Activated CD4-positive, CD25-positive, alpha-beta regulatory T cell (primary cell): ENCODE measurements at places on chromosomes 12 and 14.

DNA sequence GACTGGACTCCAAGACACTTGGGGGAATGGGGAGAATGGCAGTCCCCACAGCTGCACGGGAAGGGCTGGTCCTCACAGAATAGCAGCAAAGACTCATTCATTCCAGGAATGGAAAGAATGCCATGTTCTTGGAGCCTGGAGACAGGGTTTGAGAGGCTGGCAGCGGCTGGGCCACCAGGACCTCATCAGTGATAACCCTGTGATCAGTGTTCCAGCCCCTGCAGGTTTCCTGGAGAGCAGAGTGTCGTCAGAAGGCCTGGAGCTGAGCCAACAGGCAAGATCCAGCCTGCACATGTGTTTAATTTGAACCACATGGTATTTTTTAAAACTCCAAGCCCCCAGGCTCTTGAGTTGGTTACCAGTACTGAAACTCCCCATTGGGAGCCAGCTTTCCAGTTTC is 11.3 kb downstream of the BDKRB1 start:
- DNase-seq = no peak

GRCh38 chr14:92325835-92326234 is 2.9 kb downstream of the SLC24A4 start:
- DNase-seq = no peak

- no peak for DNase-seq
These were observed 19.9 kb downstream of the HECTD4 start for GRCh38 chr12:112362310-112362709.

DNA sequence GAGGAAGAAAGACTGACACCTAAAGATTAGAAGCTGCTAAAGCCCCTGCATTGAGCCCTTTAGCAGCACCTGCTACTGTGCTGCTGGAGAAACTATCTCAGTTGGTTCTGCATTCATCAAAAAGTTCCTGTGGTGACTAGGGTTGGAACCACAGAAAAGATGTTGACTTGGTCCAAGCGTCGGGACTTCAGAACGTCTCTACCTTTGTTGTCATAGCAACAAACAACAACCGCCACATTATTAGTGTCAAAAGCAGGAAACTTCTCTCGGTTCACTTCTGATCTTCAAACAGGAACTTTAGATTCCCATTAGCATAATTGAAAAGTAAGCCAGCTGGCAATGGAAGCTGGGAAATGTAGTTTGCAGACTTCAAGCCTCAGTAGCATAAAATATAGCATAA is 368.0 kb downstream of the SEC23A start:
- no peak for DNase-seq

DNA sequence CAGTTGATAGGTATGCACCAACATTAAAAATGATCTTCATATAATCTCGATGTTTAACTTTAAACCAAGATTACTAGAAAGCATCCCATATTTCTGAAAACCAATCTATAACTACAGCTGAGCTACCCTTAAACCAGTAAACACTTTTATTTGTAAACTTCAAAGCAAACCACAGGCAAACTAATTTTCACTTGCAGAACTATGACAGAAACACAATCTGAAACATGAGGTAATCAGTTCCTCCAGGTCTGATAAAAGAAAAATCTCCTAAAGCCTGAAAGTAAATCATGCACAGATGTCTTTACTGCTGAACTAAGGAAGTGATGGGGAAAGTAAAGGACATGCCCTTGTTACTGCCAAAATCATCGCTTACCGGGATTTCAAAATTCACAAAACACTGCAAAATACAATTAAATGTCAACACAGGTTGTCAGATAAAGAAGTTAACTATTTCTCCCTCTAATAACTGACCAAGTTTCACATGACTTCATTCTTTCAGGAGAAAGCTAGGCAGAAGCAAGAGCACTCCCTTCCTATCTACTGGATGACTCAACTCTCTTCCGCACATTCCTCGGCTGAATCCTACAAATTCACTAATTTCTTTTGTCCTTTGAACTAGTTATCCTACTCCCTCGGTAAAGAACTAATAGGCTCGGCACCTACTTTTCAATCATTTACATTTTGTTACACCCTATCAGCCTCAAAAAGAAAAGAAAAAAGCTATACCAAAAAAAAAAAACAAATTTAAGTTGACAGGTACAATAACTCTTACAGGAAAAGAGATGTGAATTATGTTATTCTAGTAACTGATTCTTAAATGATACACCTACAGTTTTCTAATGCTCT is 1.4 kb downstream of the EEA1 start:
- no peak for DNase-seq

DNA sequence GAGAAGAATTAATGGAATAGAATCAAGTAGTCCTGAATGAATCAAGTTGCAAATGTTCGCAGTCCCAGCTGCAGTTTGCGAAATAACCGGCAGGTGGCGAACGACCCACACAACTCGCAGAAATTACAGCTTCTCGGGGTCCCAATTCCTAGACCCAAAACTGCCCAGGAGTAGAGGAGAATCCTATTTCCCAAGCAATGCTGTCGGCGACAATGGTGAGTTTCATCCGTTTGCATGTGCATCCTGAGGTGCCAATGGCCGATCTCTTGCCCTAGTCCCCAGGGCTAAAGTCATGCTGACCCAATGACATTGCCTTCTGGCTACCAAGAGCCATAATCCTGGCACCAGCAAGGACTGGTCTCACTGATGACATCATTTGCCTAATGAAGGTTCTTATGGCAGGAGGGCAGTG is 8.5 kb upstream of the ASCL1 start:
- no peak for DNase-seq
